D721Med (cell line): ENCODE measurements at places on chromosomes 4 and X.

DNA sequence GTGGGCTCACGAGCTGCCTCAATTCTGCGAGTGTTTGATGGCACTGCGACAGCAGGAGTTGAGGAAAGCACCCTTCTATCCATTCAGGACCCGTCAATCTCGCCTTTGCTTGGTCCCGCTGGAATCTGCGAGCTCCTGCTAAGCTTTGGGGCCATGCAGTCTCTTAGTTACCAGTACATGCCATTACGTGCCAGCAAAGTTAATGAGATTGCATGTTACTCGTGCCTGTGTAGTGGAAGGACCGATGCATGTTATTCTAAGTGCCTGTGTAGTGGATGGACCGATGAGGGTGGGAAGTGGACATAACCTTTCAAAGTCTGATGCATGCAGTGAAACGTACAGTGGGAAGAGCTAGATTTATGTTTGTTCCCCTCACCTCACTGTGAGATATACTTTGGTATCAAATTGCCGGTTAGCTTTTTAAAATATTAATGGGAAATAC, 569 bp downstream of the RPS3A start:
- DNase-seq: no peak

GRCh38 chr4:162015090-162015489, 148.7 kb downstream of the FSTL5 start:
- no peak for DNase-seq

GRCh38 chrX:72180539-72180938, 1.0 kb upstream of the PIN4 start:
- DNase-seq: no peak

- no peak for DNase-seq
Measured at GRCh38 chrX:119871245-119871598, 311 bp downstream of the RNF113A start.

GRCh38 chr4:48315728-48316630, 25.4 kb upstream of the SLAIN2 start:
- DNase-seq: no peak

- DNase-seq: no peak
Measured at GRCh38 chr4:156778606-156779005, 193.0 kb downstream of the PDGFC start.

- DNase-seq: no peak
Measured at GRCh38 chrX:150954951-150955350, 28.2 kb upstream of the HMGB3 start.

- DNase-seq: no peak
Measured at GRCh38 chr4:139153411-139154133, 23.4 kb downstream of the ELF2 start.

- DNase-seq: no peak
Measured at GRCh38 chrX:9285342-9285771, 179.5 kb upstream of the TBL1X start.

DNA sequence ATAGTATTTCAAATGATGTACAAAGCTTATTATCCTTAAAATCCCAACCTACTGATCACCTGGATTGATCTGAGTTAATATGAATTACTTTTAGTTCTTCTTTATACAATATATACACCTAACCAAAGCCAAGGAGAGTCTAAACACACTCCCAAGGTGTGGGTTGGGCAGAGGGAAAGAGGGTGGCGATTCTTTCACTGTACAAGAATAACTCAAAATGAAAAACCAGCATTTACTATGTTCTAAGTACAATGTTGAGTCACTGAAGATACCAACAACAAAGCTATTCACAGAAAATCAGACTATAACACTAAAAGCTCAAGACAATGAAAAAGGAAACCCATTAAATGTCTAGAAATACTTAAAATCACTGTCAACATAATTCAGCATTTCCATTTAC, 46.6 kb downstream of the ANKRD17 start:
- no peak for DNase-seq

DNA sequence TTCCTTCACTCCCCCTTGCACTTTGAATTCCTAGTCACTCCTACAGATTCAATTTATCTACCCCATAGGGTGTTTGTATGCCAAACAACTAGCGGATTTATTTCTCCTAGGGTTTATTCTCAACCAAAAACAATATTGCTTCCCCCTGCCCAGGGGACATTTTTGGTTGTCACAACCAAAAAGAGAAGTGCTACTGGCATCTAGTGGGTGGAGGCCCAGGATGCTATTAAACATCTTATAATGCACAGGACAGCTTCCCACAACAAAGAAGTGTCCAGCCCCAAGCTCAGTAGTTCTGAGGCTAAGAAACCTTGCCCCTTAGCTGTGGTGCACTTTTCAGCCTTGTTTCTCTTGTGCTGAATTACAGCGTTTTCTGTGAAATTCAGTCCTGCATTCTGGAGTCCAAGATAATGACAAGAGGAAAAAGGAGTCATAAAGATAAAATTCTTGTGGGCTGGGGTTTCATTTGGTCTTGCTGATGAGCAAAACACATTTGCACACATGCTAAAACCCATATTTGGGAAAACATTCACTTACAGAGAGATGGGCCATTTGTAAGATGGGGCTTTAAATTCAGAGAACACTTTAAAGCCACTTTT, 11.2 kb upstream of the SYTL4 start:
- no peak for DNase-seq

DNA sequence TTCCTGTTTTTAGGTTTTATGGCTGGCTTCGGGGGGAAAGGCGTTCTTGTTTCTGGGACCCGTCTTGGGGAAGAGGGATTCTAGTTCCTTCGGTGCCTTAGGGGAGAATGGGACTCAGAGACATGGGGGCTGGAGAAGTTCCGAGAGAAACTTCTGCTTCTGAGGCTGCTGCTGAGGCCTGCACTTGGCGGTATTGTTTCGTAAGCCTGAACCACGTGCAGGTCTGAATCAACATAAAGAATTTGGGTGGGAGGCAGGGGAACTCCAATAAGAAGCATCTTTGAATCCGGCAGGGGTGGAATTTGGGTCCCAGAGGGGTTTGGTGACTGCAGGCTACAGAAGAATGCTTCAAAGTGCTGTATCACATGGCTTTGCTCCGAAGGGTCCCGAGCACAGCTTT, 15.1 kb downstream of the XG start:
- no peak for DNase-seq

DNA sequence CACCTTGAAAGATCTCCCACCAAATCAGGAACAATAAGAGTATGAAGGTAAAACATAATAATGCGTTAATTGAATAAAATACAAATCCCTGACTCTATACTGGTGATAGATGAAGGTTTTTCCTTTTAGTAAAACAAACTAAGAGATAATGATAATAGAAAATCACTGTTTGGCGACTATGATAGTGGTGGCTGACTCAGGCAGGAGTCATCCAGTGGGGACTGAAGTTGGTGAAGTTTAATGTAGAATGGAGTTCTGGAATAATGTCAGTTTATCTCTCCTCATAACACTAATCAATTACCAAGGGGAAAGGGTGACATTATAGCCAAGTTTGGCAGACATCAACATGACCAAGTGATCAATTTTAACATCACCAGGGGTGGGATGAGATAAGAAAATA, 21.3 kb downstream of the ABCG2 start:
- no peak for DNase-seq

- no peak for DNase-seq
Measured at GRCh38 chrX:115393271-115393670, 103.8 kb downstream of the LUZP4 start.

- DNase-seq: no peak
Measured at GRCh38 chr4:65370709-65371108, 299.6 kb downstream of the EPHA5 start.

- DNase-seq: no peak
Measured at GRCh38 chrX:146887020-146887419, 72.5 kb upstream of the CXorf51A start.

DNA sequence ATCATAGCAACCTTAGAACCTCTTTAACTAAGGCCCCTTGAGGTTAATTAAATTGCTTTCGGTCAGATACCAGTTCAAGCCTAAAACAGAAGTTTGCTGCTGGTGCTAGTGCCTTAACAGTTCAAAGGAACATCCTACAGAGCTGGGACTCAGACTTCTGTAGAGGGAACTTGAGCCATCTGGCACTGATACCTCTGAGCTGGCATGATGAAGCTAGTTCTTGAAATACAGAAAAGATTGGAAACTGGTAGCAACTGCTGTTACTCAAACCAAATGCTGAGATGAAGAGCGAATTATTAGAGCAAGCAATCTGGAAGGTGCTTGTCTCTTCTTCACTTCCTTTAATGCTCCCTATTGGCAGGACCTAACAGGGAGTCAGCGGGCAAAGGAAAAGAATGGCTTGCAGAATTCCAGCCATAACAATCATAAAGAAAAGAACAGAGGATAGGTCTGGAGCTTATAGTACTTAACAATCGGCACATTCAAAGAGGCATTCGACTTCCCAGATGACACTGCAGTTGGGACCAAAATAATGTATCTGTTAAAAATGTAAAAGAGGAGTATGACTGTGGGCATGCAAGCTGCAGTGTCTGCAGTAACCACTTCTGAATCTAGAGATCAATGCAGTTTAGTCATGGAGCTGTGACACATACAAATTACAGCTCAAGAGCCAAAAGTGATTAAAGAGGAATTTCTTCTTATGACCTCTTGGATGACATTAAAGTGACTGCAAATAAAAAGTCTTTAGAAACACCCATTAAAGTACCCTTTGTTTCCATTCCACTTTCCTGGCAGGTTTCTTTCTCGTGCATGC, 298.9 kb downstream of the PDGFC start:
- DNase-seq: no peak

DNA sequence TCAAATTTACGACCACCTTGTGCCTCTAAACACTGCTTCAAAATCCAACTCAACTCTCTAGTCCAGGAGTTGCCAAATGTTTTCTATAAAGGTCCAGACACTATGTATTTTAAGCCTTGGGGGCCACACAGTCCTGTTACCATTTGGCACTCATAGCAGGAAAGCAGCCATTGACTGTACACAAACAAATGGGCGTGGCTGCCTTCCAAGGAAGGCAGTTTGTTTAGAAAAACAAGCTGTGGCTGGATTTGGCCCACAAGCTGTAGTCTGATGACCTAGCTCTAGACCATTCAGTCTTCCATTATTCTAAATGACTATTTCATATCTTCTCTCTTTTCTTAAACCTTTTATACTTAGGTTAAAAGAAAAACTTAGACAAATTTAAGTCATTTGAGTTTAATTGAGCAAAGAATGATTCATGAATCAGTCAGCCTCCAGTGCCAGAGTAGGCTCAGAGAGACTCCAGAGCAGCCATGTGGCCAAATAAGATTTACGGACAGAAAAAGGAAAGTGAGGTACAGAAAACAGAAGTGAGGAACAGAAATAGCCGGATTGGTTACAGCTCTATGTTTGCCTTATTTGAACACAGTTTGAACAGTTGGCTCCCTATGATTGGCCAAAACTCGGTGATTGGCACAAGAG, 825.8 kb upstream of the LCORL start:
- DNase-seq: no peak

DNA sequence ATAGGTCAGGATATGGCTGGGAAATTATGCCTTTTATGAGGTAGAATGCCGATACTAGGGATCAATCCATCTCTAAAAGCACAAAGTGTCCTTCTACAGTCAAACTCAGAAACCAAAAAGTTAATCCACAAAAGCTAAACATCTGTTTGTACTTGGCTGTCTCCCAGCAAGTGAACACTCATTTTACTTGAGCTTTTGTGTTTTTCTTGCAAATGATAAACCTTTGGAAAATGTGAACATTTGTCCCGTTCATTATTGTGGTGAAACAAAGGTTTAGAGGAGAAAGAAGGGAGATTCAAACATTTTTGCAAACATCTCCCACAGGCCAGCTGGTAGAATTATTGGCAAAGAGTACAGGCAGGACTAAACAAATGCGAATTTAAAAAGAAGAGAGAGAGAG, 300.6 kb upstream of the SPANXN1 start:
- no peak for DNase-seq

GRCh38 chr4:169225058-169225751, 45.6 kb downstream of the SH3RF1 start:
- no peak for DNase-seq

GRCh38 chr4:140595065-140595464, 26.3 kb upstream of the UCP1 start:
- DNase-seq: no peak

DNA sequence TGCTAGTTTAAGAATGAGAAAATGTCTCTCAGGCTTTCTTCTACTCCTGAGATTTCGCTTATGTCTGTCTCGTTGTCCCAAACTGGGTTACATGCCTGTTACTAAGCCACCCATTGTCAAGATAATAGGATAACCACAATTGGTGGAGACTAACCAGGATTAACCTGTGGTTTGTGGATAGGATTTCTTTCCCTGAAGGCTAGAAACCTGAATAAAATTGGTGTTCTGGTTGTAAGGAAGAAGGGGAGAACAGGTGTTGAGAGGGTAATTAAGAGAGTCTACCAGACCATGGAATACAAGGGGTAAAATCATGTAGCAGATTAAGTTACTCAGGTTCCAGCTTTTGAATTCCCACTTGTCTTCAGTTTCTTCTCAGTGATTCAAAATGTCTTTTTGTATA, 225.4 kb downstream of the CPE start:
- no peak for DNase-seq

GRCh38 chr4:40972722-40973121, 223.0 kb downstream of the NSUN7 start:
- DNase-seq: no peak

- no peak for DNase-seq
Measured at GRCh38 chr4:115780268-115780667, 666.8 kb upstream of the NDST4 start.
